ENCODE measurements at places on chromosomes 5 and 9.

- no peak for DNase-seq
Observed at GRCh38 chr9:29999645-30000044, 2384.8 kb upstream of the ACO1 start.

- no peak for DNase-seq
Observed at GRCh38 chr9:31335529-31336234, 1048.8 kb upstream of the ACO1 start.

GRCh38 chr9:88658311-88658822 lies 123.4 kb downstream of the NXNL2 start:
- DNase-seq, result peak; percentile 56

GRCh38 chr9:115296831-115297565 lies 179.0 kb upstream of the TNC start:
- DNase-seq, result no peak

DNA sequence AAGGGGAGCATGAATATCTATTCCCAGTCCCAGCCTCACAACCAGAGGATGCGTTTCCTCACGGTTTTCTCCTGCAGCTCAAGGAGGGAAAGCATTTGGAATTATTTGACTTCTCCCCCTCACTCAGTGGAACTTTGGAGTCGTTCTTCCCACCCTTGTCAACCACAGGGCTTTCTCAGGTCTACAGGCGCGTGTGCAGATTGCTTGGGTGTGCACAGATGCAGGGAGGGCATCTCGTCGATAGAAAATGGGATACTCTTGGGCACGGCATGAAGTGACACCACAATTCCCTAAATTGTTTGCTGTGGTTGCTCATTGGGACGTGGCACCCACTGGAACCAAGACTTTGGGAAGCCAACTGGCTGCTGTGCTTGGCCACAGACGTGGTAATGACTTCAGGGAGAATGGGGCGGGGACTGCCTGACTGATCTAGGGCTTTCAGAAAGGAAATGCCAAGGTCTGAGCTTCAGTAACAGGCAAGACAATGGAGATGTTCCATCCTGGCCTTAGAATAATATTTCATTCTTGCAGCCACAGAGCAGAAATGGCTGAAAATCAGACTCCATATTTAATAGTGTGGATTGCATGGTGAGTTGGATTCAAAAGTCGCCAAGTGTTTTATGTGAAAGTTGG lies 12.2 kb upstream of the OBP2B start:
- DNase-seq, result no peak

DNA sequence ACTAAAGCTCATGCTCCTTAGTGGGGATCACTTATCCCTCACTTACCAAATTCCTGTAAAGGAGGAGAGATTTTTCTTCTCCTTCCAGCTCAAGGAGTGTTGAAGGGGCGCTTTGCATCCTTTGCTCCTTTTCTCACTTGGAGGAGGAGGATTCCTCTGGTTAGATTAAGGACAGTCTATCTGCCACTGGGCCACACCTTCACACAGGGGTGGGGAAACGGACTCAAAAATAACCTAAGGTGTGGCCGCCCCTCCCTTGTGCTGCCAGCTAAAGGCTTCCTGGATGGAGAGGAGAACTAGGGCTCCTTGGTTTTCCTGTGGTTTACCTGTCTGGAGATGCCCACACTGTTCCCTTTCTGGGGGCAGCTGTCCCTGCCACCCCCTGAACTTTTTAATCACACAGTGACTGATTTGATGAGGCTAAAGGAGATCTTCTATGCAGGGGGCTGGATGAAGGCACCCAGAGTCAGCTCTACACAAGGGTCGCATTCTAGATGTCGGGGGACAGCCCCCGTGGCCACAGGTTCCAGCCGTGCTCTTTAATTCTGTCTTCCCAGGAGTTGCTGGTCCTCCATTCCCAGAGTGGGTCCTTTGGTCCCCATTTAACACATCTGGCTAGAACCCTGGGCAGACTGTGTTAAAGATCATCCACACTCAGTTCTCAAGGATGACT lies 14.4 kb downstream of the GLRX start:
- no peak for DNase-seq

DNA sequence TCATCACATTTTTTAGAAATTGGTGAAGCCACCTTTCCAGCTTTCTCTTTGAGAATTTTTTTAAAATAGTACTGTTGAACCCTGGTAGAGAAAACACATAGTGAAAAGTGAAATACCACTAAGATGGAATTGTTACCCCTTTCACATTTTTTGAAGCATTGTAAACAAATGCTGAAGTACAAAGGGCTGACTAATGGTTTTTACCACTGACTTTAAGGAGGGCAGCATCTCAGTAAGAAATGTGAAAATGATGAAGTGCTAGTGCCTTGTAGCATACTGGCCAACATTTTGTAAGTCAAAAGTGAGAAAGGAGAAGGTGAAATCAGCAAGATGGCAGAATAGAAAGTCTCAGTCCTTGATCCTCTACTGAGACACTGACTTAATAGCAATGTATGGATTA lies 320.6 kb downstream of the PJA2 start:
- no peak for DNase-seq

- DNase-seq, result no peak
Observed at GRCh38 chr9:130665029-130665430, 636 bp downstream of the PRDM12 start.

DNA sequence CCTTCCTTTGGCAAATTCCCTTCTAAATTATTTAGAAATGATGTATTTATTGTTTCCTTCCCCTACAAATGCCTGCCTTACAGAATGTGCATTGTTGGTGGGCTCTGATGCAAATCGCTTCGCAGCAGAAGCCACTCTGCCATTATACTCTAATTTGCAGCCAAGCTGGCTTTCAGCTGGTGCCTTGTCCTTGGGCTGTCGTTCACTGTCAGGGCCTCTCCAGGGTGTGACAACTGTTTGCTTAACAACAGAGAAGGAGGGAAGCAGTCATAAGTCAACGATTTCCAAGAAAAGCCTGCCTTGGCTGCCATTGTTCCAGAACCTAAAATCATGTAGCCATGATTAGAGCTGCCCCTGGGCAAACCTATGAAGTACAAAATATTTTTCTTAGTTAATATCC lies 260.1 kb upstream of the RGMB start:
- no peak for DNase-seq

DNA sequence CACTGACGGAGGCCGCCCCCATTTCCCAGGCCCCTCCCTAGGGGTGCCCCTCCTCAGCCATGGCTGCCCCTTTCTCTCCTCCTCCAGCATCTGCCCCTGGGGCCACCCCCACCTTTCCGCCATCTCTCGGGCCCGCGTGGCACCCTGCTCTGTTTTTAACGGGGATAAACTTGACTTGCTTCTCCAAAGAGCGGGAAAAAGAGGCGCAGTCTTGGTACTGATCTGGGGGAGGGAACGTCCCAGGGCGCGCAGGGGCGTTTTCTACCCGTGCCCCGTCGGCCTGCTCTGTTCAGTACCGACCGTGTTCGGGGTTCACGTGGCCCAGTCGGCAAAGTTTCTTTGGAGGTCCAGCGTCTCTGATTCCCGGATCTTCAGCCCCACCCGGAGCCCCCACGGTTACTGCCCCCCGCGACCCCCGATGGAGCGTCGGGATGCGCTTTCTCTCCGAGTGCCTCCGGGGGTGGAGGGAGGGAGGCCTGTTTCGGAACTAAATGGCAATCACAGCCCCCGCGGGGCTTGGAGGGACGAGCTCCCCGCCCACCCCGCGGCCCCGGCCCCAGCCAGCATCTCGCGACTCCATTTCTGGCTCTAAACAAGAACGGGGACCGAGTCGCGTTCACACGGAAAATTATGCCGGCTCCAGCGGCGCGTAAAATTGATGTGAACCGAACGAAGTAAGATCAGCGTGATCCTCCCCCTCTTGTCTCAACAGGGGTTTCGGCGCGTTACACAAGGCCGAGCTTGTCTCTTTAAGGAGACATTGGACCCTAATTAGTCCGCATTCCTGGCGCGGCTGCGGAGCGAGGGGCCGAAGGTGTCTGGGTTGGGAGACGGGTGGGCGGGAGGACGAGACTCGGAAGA lies 1.1 kb upstream of the TLE4 start:
- no peak for DNase-seq

DNA sequence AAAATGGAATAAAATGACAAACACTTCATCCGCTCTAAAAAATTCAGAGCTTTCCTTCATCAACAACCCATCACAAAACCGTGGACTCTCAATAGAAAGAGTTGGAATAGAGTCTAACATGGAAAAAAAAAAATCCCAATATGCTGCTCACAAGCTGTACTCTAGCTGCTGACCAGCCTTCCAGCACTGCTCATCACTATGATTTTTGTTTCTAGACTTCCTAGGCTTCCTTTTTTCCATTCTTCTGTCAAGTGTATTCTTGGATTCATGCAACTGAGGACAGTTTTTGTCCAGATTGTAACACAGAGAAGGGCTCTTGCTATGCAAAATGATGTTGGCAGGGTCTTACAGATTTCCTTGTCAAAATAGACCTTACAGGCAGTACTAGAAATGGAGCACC lies 34.5 kb downstream of the RFK start:
- no peak for DNase-seq

DNA sequence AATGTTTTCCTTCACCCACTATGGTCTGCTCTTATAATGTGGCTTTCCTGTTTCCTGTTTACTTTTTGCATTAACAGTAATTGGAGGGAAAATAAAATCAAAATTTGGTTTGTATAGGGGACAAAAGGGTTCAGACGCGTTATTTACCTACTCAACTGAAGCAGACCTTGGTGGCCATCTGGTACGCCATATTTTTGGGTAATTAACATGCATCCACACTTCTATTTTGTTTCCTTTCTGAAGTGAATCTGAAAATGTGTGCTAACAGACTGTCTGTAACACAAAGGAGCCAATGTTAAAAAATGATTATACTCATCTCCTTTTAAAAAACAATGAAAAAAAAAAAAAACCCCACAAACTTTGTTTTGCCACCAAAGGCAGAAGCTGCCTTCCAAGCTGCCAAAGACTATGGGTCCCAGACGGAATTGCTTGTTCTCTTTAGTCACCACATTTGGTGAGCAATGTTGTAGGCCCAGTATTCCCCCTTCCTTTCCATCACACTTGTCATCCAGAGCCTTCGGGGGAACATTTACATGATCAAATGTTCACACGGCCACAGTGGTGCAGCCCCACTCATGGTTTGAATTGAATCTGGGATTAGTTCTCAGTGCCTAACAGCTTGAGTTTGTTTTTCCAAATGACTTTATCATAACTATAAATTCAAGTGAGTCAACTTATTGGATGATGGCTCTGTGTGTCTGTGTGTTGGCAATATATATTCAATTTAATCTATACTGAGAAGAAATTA lies 323.7 kb upstream of the CD180 start:
- DNase-seq, result no peak

GRCh38 chr9:130276121-130276520 lies 10.6 kb downstream of the HMCN2 start:
- no peak for DNase-seq

- DNase-seq, result no peak
Observed at GRCh38 chr5:52878656-52879055, 90.9 kb downstream of the ITGA1 start.

- no peak for DNase-seq
Observed at GRCh38 chr5:89991592-89991991, 418.0 kb downstream of the CETN3 start.

DNA sequence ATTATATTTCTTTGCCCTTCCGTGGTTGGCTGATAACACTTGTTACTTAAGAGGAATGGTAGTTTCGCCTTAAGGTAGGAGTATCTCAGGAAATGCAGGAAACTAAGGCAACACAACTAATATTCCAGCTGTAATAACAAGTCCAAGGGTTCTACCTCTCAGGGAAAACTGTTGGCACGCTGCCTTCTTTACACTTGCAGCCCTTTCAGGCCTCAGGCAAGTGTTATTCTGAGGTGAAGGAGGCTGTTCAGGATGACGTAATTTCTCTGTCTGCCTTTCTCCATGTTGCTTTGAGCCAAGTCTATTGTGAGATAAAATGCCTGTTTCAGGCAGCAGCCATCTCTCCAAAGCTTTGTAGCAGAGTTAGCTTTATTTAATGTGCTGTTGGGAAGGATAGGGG lies 38.0 kb downstream of the VCAN start:
- DNase-seq, result no peak

GRCh38 chr5:35125746-35126145 lies 78.0 kb upstream of the AGXT2 start:
- DNase-seq, result no peak

GRCh38 chr5:108167174-108167573 lies 214.7 kb downstream of the FBXL17 start:
- DNase-seq, result no peak

DNA sequence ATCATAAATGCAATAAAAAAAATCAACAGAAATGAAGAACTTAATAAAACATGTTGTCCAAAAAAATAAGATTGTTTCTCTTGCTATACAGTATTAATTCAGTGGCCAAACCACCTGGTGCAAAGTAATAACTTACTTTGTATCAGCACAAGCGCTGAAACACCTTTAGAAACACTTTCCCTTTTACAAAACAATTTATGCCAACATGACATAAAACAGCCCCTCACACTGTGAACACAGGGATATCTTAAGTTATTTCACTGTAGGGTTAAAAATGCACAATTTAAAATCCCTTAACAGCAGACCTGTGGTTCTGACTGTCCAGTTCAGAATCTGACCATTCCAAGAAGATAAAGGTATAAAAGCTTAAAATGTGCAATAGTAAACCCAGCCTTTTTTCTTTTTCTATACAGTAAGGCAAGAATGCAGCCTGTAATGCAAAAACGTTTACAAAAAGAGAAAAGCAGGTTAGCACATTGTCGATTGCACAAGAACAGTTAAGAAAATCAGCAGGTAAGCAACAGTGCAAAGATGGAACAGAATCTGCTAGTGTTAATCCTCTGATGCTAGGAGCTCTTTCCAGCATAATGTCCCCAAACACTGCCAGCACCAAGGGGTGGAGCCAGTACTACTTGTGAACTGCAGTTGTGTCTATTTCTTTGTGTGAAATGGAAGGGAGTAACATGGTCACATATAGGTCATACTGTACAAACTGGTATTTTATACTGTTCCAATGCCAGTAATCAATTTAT lies 21.6 kb downstream of the RAB14 start:
- no peak for DNase-seq

DNA sequence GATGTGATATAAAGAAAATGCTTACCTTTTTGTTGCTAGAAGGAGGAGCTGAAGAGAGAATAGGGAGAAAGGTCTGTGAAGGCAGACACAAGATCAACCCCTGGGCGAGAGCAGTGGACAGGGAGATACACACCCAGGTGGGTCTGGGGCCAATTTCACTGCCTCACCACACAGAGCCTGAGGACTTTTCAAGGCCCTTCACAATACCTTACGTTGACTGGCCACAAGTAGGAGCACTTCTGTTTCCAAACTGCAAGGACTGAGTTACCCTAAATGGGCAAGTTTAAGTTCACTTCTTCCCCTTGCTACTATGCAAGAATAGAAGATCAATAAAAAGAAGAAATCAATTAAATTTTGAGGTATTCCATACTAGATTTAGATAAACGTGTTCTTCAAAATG lies 174.5 kb upstream of the SLC12A2 start:
- DNase-seq, result peak; percentile 15

GRCh38 chr5:96250782-96251181 lies 182.3 kb downstream of the PCSK1 start:
- no peak for DNase-seq

- no peak for DNase-seq
Observed at GRCh38 chr5:34016750-34017149, 8.9 kb upstream of the AMACR start.

DNA sequence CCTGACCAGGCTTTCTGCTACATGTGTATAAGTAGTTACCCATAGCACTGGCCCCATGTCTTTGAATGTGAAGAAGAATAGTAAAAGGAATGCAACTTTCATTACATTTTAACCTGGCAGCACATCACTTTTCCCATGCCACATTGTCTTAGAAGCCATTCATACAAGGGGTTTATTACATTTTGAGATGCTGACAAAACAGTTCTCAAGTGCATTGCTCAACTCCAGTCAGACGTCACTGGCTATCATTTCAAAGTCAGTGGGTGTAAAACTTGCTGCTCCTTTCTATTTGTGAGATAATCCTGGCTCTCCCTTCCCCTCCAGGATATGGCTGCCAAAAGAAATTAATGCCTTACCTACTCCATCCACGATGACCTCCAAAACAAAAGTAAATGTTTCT lies 97.0 kb upstream of the VCAN start:
- no peak for DNase-seq
